ENCODE measurements at places on chromosomes 1 and 21. TPM values are rescaled to one million over a fixed set of nuclear protein-coding genes. Genes with fewer than 3 reads are reported as not detected.
A peak's percentile ranks its signal among the peaks of the same experiment; 100 is the strongest.

BLACAT1 gene
- under 0.01 TPM for total RNA-seq

PGLYRP4 gene
- not detected for total RNA-seq

CPT2 gene
- 8.7 TPM for total RNA-seq

KRTAP21-2 gene
- not detected for total RNA-seq

CFHR4 gene
- total RNA-seq = not detected

ADGRL4 gene
- 121 TPM for total RNA-seq

MROH9 gene
- total RNA-seq = not detected

MSH4 gene
- 0.13 TPM for total RNA-seq

CAMTA1 gene
- total RNA-seq = 37.6 TPM

PLEKHG5 gene
- total RNA-seq = 21.2 TPM

FAM167B gene
- total RNA-seq = 1.9 TPM

TINAGL1 gene
- 273 TPM for total RNA-seq

AIM2 gene
- total RNA-seq = not detected

GRCh38 chr1:117176579-117176978, 34.1 kb downstream of the VTCN1 start:
- DNase-seq = no peak

GRCh38 chr1:60984062-60984799, 98.1 kb upstream of the NFIA start:
- DNase-seq = peak; percentile 80

GRCh38 chr21:41663805-41664788, 102.8 kb downstream of the RIPK4 start:
- DNase-seq = peak; percentile 85

- peak; percentile 70 for DNase-seq
These were observed 100.7 kb upstream of the TSPAN2 start for GRCh38 chr1:115189814-115190539.

GRCh38 chr1:6496365-6496721, 4.9 kb upstream of the PLEKHG5 start:
- no peak for DNase-seq

DNA sequence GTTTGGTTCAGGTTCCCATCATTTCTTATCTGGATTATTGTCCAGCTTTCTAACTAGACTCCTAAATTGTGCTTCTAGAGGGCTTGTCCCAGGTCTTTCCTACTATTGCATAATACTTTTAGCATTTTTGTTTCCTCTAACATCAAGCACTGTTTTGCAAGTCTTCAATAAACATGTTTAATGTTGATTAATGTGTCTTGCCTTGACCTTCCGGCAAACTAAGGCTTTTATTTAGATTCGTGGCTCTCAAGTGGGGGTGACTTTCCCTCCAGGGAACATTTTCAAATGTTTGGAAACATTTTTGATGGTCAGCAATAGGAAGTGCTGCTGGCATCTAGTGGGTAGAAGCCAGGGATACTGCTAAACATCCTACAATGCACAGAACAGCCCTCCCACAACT, 90.7 kb downstream of the RPE65 start:
- DNase-seq = no peak

GRCh38 chr1:23013657-23014056, 2.0 kb downstream of the TEX46 start:
- DNase-seq = no peak

- no peak for DNase-seq
These were observed 64.8 kb downstream of the EPHB2 start for GRCh38 chr1:22775478-22775877.

- DNase-seq = no peak
These were observed 91.6 kb downstream of the RGL1 start for GRCh38 chr1:183896466-183897048.

DNA sequence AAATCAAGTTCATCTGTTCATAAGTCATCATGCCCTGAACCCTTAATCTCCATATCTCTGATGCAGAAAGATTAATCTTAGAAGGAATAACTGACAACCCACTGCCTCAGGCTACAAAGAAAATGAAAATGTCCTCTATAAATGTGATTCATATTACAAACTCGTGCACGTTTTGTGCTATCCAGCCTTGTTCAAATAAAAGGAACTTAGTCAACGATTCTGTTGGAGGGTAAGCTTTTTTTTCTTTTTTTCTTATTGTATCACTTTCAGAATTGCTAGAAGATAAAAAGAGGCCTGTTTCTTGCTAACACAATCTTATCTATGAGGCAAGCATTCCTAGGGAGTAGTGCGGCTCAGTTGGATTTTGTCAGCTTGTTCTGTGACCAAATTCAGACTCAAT, 228.4 kb downstream of the TM2D1 start:
- no peak for DNase-seq

- DNase-seq = no peak
These were observed 413.0 kb downstream of the DPYD start for GRCh38 chr1:97507863-97508262.

- no peak for DNase-seq
These were observed 71.3 kb downstream of the AHCTF1 start for GRCh38 chr1:246860401-246860800.

DNA sequence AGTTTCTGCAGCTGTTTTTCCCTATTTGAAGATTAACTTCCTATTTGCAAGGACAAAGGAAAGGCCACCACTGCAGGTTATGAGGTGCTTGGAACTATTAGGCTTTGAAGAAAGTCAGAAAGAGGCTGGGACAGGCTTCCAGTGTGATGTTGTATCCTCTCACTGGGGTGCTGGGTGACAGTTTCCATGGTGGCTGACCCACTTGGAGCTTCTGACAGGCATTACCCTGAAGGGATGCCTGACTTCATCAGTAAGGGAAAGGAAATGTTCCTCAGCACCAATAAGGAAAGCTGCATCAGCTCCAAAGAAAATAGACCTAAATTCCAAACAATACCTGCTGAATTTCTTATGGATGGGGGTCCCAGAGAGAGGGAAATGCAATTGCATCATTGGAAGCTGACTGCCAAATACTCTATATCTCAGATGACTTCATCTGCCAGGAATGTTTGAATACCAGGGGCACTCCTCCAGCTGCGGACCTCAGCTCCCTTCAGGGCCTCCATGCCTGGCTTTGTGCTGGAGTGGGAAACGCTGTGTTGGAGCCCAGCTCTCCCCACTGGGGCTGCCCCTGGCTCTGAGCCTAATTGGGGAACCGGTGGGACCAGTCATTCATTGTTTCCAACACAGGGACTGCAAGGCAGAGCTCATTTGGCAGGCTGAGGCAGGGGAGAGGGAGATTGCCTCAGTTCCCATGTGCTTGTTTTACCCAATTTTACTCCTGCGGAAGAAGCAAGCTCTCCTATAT, 76.6 kb downstream of the RGL1 start:
- peak; percentile 96 for DNase-seq

DNA sequence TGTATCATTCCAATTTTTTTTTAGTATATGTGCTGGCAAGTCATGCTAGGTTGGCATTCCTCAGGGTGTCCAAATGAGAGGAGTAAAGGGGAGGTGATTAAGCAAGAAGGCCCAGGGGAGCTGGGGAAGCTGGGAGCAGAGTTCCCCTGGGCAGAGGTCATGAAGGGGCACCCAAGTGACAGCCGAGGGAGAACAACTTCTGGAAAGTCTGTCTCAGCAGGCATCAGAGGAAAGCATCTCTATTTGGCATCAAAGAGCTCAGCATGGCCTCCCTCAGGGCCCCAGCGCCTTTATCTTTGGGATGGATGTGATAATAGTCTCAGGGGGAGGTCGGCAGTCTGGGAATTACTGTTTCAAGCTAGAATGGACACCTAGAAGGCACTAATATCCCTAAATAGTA, 5.0 kb upstream of the ENO1 start:
- no peak for DNase-seq

GRCh38 chr1:67948151-67949080, 102.0 kb downstream of the DIRAS3 start:
- no peak for DNase-seq

GRCh38 chr1:57770772-57771171, 346.9 kb upstream of the DAB1 start:
- DNase-seq = no peak

DNA sequence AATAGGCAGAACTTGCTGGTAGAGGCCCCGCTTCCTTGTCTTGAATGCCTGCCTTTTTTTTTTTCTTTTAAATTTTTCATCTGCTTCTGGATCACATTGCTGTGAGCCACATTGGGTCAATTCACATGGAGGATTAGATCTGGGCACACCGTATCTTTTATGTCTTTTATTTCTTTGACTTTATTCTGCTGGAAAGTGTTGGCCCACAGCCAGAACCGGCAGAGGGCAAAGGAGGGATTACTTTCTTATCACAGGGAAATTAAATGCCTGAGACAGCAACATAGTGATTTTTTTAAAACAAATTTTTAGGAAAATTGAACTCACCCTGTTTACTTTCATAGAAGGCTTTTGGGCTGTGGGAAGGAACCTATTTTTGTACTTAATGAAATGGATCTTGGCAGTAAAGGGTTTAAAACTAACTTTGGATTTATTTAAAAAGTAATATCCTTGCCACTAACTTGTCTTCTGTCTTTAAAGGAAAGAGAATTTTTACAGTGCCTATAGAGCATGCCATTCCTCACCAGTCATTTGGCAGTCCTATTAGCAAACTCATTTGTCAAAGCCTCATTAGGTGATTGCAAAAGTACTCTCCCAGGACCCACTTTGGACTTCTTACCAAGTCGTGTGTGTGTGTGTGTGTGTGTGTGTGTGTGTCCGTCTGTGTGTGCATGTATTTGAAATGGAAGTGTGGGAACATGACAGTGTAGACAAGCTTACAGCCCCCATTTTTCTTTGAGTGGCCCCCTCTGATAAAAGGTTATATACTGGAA, 68.4 kb downstream of the ST6GALNAC3 start:
- no peak for DNase-seq

GRCh38 chr1:58201492-58202106, 344.9 kb downstream of the OMA1 start:
- DNase-seq = no peak

- DNase-seq = no peak
These were observed 111.6 kb downstream of the SYT14 start for GRCh38 chr1:210049616-210050015.

GRCh38 chr1:213227458-213227857, 176.4 kb downstream of the RPS6KC1 start:
- DNase-seq = no peak

GRCh38 chr1:164804366-164804765, 245.4 kb downstream of the PBX1 start:
- DNase-seq = no peak

- no peak for DNase-seq
These were observed 8.7 kb upstream of the NRAS start for GRCh38 chr1:114725230-114725629.

DNA sequence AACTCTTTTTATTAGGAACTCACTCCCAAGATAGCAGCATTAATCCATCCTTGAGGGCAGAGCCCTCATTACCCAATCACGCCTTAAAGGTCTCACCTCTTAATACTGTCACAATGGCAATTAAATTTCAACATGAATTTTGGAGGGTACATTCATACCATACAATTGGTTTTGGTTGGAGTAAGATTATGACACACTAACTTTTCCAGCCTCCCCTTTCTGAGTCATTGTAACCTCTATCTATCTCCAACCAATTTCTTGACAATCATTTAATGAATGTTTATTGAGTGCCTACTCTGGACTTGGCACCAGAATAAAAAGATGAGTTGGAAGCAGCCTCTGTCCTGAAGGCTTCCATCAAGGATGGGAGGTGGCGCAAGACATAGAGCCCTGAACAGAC, 94.2 kb upstream of the L1TD1 start:
- DNase-seq = no peak

DNA sequence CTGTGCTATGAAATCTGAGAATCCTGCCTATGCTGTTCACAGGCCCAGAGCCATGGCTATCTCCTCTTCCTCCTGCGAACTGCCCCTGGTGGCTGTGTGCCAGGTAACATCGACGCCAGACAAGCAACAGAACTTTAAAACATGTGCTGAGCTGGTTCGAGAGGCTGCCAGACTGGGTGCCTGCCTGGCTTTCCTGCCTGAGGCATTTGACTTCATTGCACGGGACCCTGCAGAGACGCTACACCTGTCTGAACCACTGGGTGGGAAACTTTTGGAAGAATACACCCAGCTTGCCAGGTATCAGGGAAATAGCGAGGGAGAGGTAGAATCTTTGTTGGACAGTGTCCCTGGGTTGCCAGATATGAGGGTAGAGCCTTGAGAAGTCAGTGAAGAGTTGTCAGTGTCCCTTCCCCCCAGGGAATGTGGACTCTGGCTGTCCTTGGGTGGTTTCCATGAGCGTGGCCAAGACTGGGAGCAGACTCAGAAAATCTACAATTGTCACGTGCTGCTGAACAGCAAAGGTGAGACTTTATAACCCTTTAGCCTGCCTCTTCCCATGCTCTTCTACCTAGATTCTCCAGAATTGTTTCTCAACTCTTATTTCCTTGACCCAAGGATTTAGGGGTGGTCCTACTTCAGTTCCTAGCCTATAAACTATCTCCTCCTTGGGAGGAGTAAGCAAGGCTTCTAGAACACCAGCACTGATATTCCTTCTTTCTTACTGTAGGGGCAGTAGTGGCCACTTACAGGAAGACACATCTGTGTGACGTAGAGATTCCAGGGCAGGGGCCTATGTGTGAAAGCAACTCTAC, 1.4 kb downstream of the NIT1 start:
- DNase-seq = peak; percentile 67

DNA sequence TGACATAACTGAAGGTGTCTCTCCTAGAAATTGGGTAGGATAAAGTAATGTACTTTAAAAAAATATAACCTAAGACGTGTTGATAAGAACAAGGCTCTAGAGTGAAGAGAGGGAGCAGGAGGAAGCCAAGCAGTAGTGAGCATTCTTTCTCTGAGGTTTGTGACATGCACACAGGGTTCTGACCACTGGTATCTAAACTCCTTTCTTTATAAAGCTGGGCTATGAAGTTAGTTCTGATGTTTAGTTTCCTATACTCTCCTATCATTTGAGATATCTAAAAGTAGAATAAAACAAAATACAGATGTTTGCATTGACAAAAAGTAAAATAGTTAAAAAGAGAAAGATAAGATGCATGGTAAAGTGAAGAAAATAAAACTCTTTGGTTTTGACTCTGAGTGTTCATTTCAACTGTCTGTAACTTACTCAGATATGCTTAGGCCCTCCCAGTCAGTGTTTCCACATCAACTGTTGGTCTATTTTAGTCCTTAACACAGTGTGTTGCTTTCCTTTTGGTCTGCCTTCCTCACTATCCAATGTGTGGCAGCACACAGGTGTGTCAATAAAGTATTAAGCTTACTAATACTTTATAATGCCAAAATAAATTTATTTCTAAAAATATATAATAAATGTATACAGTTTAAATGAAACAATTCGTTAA, 543.5 kb downstream of the PTPRC start:
- no peak for DNase-seq

- no peak for DNase-seq
These were observed 8.7 kb upstream of the BRDT start for GRCh38 chr1:91940496-91940895.

DNA sequence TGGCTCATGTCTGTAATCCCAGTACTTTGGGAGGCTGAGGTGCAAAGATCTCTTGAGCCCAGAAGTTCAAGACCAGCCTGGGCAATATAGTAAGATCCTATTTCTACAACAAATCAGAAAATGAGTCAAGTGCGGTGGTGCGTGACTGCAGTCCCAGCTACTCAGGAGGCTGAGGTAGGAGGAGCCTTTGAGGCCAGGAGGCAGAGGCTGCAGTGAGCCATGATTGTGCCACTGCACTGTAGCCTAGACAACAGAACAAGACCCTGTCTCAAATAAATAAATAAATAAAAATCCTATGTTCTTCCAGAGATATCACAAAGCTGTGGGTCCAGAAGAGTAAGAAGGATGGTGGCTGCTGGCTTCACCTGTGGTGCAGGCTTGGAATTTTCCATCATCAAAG, 22.1 kb downstream of the CDA start:
- DNase-seq = no peak

- DNase-seq = no peak
These were observed 10.8 kb downstream of the OPRD1 start for GRCh38 chr1:28822799-28823198.

All from dermis microvascular lymphatic vessel endothelial cell (primary cell).